ENCODE measurements at places on chromosomes 2 and 18.
A peak's percentile ranks its signal among the peaks of the same experiment; 100 is the strongest.

- DNase-seq: no peak
Observed at GRCh38 chr2:233823731-233824121, 30.6 kb downstream of the HJURP start.

DNA sequence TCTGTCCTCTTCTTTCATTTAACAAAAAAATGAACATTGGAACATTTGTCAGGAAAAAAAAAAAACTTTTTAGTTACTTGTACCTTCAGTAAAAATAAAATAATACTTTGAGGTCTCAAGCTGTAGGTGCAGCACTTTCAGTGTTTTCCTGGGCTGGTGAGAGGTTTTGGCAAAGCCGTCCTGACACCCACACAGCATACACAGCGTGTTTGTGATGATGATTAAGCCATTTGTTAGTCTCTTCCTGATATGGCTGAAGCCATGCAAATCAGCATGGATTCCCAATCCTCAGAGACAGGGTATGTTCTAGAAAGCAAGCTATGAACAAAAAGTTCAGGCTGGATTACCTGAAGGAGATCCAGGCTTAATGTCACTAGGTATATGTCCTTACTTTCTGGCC, 236.8 kb downstream of the ZNF516 start:
- no peak for DNase-seq

DNA sequence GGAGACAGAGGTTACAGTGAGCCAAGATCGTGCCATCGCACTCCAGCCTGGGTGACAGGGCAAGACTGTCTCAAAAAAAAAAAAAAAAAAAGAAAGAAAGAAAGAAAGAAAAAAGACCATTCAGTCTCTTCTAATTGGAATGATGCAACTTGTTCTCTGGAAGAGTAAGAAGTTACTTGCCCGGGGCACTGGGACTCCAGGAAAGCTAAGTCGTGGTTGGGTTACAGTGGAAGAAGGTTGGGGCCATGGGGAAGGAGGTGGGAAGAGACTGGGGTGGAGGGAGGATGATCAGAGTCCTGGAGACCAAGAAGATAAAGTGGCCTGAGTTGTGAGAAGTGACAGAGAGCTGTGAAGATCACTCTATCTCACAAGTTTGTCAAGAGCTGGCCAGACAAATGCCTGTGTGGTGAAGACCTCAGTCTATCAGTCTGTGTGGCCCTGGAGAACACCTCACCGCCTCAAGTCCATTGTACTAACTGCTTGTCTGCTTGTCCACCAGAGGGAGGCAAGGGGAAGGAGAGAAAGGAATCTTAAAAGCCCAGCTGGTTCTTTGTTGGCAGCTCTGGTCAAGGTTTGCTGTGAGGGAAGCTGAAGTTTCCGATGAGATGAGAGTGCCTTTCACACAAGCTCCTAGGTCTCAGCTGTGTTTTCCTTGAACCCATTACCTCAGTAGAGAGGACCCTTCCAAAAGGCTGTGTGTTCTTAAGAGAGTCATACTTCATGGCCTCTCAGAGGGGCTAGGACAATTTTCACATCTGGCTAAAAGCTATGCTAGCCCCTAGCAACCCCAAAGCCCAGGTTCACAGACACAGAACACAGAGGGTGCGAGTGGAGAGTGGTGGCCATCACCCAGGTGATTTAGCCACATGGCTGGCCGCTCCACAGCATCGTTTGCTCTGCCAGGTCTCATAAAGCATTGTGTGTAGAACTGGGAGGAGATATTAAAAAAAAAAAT, 72.0 kb upstream of the TMEM178A start:
- DNase-seq: peak; percentile 6

GRCh38 chr2:157839162-157839801, 36.8 kb downstream of the ACVR1 start:
- DNase-seq: peak; percentile 51

DNA sequence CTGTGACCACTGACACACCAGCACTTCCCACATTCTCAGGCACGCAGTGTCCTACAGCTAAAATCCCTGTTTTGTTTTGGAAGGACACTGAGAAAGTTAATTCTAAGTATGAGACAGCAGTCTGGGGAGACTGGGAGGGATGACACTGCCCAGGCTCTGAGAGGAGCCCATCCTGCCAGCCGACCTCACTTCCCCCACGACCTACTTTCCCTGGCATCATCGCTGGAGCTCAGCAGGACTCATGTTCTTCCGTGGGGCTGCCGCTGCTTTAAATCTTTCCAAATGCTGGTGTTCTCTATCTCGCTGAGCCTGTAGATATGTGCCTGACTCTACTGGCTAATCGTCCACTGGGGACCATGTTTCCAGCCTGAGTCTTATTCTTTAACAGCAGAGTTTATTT, 68.8 kb upstream of the TMEM200C start:
- no peak for DNase-seq

- no peak for DNase-seq
Observed at GRCh38 chr2:124032799-124033198, 7.7 kb downstream of the CNTNAP5 start.

DNA sequence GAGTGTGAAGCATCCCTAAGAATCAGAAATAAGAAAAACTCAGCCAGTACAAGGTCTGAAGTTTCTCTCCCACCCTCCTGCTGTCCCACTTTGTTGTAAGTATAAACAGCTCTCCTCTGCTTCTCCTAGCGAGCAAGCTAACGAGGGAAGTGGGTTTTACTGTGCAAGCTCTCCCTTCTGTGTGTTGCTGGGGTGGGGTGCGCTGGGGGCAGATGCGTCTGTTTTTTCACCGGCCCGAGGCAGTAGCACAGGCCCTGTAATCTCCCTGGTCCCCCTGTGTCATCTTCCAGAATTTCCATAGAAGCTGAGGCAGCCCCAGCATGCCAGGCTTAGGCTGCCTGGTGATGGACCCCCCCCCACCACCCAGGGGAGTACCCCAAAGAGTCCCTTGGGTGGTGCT, 9.4 kb upstream of the CXCR4 start:
- no peak for DNase-seq

- DNase-seq: no peak
Observed at GRCh38 chr18:76619621-76620315, 124.7 kb upstream of the ZNF516 start.

DNA sequence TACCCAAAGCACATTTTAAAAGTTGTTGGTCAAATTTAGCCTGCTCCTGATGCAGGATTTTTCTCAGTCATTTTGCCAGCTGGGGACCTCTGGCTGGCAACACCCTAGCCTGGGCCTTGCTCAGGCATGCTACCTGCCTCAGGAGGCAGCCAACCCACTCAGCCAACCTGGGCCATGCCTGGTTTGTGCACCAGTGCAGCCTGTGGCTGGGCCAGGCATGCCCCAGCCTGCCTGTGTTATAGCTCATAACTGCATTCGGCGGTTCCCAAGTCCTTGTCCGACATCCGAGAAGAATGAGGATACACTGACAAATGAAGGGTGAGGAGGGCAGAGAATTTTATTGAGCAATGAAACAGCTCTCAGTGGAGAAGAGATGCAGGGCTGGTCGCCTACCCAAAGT, 608.0 kb downstream of the SUCLG1 start:
- DNase-seq: no peak

DNA sequence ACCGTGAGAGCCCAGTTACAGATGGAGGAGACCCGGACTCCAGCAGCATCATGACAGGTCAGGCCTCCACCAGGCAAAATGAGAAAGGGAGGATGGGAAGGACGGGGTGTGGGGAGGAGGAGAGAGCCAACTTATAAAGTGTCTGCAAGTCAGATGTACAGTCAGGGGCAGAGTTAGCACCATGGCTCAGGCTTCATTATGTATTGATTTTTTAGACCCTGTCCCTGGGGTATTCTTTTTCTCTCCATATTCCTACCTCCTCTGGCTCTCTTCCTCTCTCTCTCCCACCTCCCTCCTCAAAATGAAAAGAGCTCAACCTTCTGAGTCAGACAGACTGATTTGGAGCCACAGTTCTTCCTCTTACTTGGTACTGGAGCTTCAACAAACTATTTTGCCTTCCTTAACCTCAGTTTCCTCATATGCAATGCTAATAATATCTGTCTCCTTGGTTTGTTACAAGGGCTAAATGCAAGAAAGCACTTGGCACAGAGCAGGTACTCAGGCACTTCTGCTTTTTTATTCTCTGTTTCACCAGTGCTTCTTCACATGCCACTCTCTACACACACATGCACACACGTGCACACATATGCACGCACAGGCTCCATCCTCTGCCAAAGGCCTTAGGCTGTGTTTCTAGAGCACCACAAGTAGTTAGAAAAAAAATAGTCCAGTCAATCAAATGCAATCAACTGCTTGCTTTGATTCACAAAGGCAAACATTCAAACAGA, 92.3 kb upstream of the PKDCC start:
- no peak for DNase-seq

- DNase-seq: no peak
Observed at GRCh38 chr2:44342854-44343253, 18.4 kb downstream of the PREPL start.

DNA sequence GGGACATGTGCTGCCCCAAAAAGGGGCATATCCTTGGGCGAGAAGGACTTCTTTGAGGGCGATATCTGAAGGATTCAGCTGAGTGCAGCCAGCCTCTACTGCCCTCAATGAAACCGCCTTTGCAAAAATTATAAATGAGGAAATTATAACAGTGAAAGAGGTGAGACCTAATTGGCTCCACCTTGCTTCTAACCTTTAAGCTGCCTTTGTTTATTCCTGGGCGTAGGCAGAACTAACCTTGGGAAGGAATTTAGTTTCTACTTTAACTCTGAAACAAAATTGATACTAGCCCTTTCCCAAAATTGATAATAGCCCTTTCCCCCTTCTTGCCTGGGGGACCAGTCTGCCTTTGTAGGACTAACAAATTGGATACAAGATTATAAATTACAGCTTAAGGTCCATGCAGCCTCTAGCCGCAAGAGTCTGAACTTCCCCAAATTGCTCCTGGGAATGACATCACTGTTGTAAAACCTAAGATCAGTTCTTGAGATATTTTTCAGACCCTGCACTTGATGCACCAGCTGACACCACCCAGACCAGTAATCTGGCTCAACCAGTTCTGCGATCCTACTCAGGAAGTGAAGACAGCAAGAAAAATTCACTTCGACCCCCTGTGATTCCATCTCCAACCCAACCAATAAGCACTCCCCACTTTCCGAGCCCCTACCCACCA, 36.0 kb upstream of the ASAP2 start:
- no peak for DNase-seq

DNA sequence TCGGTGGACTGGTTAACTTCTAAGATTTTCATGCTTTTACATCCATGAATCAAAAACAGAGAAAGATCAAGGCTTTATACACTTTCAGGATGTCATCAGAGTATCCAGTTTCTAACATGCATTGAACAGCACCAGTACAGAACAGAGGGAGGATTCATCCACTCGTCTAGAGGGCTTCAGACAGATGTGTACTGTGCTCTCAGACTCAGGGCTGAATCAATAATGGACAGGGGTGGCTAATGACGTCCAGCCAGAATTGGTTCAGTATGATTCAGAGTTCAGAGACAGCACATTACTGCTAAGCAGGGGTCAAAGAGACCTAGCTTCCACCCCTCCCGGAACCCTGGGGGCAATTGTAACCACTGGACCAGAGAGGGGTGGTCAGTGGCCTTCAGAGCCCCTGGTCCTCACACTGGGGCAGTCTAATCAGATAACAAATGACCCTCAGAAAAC, 37.3 kb downstream of the RNU4ATAC start:
- no peak for DNase-seq

DNA sequence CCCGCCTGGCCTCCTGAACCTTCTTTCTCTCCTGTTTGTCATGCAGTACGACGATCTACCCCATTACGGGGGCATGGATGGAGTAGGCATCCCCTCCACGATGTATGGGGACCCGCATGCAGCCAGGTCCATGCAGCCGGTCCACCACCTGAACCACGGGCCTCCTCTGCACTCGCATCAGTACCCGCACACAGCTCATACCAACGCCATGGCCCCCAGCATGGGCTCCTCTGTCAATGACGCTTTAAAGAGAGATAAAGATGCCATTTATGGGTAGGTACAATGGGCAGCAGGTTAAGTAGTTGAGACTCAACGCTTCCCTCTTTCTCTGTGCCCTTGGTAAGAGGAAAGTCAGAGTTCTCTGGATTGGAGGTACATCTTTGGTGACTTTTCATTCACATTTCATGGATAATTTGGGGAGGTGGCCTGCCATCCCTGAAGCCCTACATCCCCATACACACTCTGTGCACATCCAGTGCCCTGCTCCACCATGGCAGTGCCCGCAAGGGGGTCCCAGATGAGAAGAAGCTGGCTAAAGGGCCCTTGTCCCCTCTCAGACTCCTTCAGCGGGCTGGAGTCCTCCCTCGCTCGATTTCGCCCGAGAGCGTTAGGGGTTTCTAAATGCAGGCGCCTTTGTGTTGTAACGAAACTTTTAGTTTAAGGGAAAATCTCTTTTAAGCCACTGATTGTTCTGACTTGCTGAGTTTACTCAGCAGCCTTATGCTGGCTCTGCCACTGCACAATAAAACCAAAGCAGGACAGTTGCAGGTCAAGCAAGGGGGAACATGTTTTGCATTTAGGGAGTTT, 3.0 kb downstream of the MEIS1 start:
- no peak for DNase-seq

DNA sequence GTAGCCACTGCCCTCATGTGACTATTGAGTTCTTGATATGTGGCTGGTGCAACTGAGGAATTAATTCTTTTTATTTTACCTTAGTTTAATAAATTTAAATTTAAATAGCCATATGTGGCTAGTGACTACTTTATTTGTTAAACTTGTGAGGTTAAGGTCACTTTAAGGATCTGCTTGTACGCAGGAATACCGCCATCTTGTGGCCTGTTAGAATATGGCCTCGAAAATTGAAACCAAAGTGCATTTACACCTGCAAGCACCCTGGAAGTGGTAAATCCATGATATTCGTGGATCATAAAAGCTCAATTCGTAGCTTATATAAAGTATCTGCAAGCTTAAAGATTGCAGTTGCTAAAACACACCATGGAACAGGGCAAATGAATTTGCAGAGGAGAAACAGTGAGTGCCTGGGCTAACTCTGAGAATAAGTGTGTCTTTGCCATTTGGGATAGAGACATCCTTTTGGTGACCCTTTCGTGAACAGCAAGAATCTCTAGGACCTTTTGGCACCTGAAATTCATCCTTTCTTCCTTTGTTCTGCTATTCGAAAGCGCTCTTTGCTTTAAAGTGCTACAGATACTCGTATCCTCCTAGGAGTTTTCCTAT, 59.9 kb upstream of the REG3A start:
- DNase-seq: peak; percentile 28

GRCh38 chr2:120863661-120864320, 128.1 kb downstream of the GLI2 start:
- DNase-seq: no peak

DNA sequence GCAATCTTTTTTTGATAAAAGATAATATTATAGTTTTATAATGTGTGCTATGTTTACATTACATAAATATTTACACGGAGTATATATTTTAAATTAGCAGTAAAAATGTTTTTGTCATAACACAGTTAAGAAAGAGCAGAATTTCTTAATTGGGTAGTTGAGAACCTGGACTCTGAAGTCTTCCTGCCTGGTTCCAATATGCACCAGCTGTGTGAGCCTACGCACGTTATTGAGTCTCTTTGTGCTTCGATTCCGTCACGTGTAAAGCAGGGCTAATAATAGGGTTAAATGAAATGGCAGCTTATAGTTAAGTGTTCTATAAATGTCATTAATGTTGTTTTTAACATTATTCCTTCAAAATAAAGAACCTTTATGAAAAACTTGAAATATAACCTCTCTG, 1.2 kb upstream of the CCDC88A start:
- no peak for DNase-seq
